ENCODE measurements at places on chromosomes 2 and 18. TPM values are rescaled to one million over a fixed set of nuclear protein-coding genes. Genes with fewer than 3 reads are reported as not detected.
A peak's percentile ranks its signal among the peaks of the same experiment; 100 is the strongest.

MC5R gene
- 0.27 TPM for total RNA-seq

DNA sequence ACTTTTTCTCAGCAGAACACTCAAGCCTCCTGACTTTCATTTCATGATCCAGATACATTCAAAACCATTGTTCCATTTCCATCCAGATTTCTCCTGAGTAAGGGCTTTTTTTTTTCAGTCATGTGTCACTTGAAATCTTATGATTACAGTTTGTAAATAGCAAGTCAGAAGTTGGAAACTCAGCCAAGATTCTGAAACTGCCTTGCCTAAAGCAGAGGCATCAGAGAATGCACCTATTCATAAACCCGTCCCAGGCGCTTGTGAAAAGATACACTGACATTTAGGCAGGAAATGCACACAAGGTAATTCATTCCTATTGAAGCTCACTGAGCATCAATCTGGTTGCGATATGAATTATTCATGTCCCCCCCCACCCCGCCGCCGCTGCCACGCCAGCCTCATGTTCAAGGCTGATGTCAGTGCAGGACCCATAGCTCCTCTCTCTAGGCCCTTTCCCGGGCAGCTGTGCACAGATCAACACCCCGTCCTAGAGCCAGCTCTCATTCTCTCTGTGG, 30.4 kb upstream of the MGAT4A start:
- no peak for DNase-seq

GRCh38 chr2:48320742-48321141, 209.2 kb upstream of the STON1 start:
- DNase-seq, result no peak

GRCh38 chr2:64143169-64144056, 807 bp downstream of the PELI1 start:
- peak; percentile 53 for DNase-seq

DNA sequence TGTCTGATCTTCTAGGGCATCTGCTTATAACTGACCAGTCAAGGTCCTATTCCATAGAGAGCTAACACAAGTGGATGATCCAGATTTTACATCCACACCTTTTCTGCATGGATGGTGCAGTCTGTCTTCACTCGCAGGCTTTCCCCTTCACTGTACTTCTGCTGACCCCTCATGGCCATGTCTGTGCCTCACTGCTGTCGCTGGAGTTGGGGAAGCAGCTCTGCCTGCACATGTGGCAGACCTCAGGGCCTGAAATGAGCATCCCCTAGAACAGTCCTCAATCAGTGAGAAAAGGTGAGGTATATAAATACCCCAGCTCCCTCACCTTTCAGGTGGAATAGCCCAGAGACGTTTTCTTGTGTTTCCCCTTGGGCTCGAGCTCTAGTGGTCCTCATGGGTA, 233.8 kb downstream of the ANKRD36B start:
- peak; percentile 17 for DNase-seq
